ENCODE measurements at places on chromosomes 16 and 17. TPM values are rescaled to one million over a fixed set of nuclear protein-coding genes. Genes with fewer than 3 reads are reported as not detected.

DNA sequence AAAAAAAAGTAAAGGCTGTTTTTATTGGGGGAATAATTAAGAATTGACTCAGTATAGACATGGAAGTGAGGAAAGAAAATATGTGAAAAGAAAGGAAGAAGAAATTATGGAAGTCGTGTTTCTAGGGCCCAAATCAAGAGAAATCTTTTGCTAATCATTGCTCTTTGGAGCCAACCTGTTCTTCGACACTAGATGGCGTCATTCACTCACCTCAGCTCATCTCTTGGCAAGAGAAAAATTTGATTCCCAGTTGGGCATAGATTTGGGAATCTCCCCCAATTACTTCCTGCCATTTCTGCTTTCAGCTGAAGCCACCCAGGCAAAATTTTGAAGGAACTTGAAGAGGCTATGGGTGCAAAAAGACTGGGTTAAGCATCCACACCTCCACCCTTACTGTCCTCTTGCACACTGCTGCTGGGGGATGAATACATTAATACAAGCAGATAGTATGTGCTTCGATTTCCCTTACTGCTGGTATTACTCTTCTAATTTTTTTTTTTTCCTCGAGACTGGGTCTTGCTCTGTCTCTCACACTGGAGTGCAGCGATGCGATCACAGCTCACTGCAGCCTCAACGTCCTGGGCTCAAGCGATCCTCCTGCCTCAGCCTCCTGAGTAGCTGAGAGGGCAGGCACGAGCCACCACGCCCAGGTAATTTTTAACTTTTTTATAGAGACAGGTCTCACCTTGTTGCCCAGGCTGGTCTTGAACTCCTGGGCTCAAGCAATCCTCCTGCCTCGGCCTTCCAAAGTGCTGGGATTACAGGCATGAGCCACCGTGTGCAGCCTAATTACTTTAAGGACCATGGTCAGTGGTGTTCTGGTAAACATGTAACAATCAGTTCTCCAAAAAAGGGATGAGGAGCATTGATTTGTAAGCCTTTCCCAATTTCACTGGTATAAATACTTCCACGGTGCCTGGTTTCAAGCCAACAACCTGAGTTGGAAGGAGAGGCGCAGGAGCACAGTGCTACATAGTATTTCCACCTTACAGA lies 13.5 kb downstream of the PSMD7 start:
- DNase-seq = peak; percentile 74

DNA sequence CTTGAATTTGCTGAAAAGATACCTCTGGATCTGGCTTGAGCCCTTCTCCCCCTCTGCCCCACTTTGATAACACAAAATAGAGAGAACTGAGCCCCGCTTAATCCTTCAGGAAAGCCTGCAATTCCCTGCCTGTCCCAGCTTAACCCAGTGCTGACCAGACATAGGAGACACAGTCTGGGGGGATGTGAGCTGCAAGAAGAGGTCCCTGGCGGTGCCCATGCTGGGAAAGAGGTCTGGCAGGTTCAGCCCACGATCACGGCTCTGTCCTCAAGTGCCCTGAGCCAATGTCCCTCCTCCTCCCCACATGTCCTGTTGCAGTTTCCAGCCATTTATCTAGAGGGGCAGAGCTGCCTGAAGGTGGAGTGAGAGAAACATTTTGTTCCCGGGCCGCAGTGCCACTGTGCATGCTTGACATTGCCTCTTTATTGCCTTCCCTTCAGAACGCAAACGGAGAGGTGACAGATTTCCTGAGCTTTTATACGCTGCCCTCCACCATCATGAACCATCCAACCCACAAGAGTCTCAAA lies 29.0 kb downstream of the PLCD3 start:
- no peak for DNase-seq

DNA sequence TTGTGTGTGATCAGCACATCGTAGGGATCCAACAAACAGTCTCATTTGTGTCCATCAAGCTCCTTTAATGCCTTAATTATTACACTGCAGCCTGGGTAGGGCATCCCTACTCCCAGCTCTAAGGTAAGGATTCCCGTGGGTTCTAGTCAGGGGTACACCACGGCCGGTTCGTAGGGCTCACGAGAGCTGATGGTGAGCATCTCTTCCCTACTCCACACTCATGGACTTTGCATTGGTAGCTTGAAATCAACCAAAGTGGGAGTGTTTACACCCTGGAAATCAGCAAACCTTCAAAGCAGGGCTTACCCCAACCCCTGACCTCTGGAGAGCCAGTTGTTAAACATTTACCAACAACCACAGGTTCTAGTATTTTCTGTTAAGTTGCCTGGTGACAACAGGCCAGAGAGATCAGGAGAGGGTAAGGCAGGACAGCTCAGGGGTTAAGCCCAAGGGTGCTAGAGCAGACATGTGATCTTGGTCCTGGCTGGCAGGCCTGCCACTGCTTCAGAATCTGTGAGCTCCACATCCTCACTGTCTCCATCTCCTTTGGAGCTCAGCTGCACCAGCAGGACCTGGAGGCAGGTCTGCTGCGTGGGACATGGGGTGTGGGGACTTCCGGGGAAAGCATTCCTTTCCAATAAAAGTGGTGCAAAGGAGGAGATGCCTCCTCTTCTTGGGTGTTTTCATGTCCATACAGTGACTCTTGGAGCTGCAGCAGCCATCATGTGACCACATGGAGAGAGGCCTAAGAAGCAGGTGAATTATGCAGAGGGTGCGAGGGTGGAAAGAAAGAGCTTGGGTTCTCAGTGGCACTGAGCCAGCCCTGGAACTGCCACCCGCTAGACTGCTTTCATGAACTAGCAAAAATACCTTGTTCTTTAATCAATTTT lies 36.1 kb upstream of the ZCCHC14 start:
- no peak for DNase-seq

- no peak for DNase-seq
Measured at GRCh38 chr17:3035968-3036280, 27.5 kb downstream of the OR1D5 start.

GRCh38 chr16:8943001-8943763 lies 20.5 kb downstream of the USP7 start:
- DNase-seq = no peak

DNA sequence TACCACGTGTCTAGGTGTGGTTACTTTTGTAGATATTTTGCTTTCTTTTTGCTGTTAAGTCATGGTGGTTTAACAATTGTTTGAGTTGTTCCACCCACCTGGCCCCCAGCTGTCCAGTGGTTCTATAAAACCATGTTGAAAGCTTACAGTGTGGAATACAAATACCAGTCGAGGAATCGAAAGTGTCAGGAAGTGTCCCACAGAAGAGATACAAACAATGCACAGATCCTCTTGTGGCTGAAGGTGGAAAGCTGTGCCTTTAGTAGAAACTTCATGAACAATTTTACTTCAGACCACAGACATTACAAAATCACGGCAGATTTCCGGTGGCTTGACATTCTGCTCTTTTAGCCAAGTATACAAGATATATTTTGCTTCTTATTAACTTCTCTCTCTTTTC lies 782.4 kb upstream of the SOX9 start:
- DNase-seq = no peak

DNA sequence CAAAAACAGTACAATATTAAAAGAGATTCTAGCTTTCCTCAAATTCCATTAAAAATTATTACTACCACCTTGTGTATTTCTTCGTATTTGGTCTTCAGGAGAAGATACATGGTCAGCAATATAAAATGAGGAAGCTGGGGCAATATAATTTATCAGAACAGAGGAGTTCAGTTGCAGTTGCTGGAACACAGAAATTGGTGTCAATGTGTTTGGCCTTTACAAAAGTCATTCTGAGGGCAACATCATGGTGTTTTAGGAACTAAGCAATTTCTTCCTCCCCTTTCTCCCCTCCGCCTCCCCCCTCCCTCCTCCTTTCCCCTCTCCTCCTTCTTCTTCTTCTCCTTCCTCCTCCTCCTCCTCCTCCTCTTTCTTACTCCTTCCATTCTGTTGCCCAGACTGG lies 102.1 kb downstream of the YPEL2 start:
- DNase-seq = no peak

- DNase-seq = no peak
Measured at GRCh38 chr17:70158180-70158579, 11.2 kb upstream of the KCNJ2 start.

- DNase-seq = no peak
Measured at GRCh38 chr17:83175822-83176622, 96.6 kb downstream of the METRNL start.

- no peak for DNase-seq
Measured at GRCh38 chr17:82355770-82356427, 3.1 kb upstream of the TEX19 start.

- DNase-seq = no peak
Measured at GRCh38 chr16:49959552-49960277, 65.3 kb upstream of the CNEP1R1 start.

DNA sequence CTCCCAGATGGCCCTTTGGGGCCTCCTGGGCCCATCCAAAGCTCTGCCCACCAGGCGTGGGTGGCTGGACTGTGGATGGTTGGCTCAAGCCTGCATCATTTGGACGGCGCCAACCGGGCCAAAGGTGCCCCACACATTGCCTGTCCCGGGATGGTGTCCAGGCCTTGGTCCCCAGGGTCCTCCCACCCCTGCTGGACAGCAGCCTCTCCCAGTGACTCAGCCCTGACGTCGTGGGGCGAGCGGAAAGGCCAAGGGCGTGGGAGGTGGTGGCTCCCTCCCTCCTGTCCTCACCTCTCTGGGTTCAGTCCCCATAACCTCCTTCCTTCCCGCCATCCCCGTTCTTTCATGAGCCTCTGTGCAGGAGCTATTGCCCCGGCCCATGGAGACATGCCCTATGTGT lies 42.1 kb upstream of the DLX4 start:
- no peak for DNase-seq

- DNase-seq = no peak
Measured at GRCh38 chr16:1876468-1876867, 4.5 kb upstream of the MEIOB start.

DNA sequence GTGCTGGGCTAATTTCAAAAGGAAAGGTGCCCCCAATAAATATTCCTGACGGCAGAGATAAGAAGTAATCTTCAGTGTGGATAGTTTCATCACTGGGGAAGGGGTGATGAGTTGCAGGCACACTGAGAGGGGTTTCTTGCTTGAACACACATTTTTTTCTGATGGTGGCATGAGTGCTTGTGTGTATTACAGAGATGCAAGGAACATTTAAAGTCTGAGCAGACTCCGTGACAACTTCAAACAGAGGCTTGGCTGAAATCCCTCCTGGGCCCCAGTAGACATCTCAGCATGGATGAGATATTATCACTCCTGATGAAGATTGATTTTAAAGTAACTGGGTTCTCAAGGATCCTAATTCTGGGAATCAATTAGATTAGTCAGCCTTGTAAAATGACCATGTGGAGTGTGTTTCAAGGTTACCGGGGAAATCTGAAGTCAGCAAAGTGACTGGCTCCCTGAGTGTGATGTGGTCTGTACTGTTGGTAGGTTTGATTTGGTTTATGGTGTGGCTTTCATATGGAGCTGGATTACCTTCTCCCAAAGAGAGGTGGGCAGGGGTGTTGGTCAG lies 435.8 kb upstream of the EEF2KMT start:
- no peak for DNase-seq

DNA sequence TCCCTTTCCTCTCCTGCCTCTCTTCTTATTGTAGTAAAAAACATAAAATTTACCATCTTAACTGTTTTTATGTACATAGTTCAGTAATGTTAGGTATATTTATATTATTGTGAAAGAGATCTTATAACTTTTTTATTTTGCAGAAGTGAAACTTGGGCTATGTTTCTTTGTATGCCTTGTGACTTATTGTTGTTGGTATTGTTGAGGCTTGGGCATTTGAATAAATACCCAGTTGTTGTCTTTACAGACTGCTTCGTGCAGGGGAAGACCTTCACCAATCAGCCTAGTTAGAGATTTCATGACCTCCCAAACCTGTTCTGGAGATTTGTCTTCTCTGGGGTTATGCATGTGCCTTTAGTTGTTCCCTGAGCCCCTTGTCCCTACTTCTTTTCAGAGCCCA lies 31.9 kb downstream of the REXO5 start:
- DNase-seq = no peak

DNA sequence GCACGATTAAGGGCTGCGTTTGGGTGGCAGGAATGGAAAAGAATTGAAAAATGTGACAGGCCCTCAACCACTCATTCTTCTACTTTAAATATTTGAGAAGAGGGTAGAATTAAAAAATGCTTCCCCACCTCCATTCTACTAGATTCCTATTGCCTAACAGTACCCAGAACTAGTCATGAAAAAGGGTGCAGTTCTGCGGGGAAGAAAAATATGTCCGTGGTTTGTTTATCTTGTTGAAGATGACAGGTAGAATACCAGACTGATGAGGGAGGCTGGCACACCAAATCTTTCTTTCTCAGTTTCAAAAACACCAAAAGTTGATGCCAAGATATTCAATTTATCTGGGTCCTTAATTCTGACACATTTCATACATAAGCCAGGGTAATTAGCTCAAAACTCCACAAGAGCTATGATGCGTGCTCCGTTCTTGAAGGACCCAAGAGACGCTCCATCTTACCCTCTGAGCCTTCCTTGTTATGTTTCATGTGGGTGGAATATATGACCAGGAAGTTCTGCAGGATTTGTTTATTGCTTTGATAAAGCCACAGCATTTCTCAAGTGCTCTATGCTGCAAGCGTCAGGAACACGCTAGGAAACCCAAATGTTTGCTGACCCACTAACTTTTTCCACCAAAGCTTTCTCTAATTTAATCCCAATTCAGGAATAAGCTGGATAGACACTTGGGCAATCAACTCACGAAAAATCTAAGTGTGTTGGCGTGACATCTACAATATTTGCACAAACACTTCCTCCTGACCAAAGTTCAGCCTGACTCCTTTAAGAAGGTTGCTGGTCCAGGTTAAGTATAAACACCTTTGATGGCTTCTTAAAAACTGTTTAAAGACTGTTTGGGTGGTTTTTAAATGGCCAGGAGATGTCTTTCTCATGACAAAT lies 20.6 kb upstream of the GAN start:
- no peak for DNase-seq

DNA sequence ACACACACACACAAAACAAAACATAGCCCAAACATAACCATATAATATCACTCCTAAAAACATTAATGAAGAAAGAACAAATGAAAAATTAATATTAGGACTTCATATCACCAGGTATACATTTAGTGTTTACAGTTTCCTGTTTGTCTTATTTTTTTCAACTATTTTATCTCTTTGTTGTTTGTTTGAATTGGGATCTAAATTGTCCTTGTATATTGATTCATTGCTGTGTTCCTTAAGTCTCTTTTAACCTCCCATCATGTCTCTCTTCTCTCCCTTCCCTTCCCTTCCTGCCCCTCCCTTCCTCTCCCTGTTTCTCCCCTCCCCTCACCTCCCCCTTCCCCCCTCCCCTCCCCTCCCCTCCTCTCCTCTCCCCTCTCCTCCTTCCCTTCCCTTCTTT lies 23.8 kb upstream of the CBLN1 start:
- DNase-seq = no peak

- DNase-seq = no peak
Measured at GRCh38 chr16:31177136-31177535, 2.8 kb upstream of the FUS start.

Gene OSGIN1
- polyA plus RNA-seq = 2.9 TPM

Gene XAF1
- 1.8 TPM for polyA plus RNA-seq

Gene PRPF8
- polyA plus RNA-seq = 418 TPM

Gene NPLOC4
- 55.3 TPM for polyA plus RNA-seq

Gene SMIM36
- polyA plus RNA-seq = not detected

Gene CFAP97D1
- not detected for polyA plus RNA-seq

Gene GCGR
- not detected for polyA plus RNA-seq

Data from brain (organoid and tissue), 16 donors.